IPS DF 6.9 (cell line): ENCODE measurements at places on chromosomes 1 and 21.

DNA sequence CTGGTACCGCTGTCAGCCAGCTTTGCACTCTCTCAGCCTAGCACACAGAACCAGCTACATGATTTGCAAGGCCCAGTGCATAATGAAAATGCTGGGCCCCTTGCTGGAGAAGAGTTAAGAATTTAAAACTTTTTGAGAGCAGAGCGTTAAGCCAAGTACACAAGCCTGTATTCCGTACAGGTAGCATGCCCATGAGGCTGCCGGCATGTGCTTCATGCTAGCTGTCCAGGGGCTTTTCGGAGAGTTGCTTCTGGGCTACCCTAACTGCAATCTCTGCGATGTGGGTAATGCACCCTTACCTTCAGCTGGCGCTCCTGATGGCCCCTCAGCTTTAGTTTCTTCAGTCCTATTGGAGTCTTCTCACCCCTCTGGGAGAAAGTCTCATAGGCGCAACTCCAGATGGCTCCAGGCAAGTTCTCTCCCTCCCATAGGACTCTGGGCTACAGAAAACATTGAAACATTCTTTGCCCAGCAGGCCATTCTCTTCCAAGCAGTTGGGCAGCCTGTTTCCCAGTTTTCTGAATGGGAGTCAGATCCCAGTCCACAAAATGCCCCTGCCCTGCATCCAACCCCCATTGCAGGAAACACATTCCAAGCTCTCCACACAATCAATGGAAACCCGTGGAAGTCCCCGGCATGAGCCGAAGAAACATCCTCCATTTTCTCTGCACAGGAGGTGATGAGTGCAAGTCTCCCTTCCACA is 5.7 kb upstream of the AKT3 start:
- no peak for DNase-seq

DNA sequence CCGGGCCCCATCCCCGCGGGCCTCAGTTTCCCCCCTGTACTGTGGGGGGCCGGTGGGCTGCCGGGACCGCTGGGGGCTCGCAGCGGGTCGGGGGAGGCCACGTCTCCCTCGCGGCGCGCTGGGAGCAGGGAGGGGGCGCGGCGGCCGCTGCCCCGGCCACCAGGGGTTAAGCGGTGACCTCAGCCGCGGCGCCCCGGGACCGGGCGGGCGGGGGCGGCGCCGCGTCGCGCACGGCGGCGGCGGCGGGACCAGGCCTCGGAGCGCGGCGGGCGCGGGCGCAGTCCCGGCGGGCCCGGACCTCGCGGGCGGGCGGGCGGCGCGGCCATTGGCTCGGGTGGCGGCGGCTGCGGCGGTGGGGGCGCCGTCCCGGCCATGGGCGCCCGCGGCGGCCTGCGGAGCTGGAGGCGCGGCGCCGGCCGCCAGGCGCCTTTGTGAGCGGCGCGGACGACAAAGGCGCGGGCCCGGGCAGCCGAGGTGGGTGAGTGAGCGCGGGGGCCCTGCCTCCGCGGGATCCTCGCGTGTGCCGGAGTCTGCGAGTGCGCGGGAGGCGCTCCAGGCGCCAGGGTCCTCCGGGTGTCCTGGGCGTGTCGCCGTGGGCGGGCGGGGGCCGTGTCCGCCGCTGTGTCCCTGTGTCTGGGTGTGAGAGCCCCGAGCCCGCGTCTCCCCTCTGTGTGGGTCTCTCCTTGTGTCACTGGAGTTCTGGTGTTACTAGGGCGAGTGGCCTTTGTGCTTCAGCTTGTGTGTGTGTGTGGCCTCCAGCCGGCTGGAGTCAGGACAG is at the start of gene ARHGEF10L:
Gene ARHGEF10L (plus strand): TSS at position 222 of the 778 bp plus-strand sequence. CDS start 40,898 bp downstream, outside the sequence.
- DNase-seq, result no peak

DNA sequence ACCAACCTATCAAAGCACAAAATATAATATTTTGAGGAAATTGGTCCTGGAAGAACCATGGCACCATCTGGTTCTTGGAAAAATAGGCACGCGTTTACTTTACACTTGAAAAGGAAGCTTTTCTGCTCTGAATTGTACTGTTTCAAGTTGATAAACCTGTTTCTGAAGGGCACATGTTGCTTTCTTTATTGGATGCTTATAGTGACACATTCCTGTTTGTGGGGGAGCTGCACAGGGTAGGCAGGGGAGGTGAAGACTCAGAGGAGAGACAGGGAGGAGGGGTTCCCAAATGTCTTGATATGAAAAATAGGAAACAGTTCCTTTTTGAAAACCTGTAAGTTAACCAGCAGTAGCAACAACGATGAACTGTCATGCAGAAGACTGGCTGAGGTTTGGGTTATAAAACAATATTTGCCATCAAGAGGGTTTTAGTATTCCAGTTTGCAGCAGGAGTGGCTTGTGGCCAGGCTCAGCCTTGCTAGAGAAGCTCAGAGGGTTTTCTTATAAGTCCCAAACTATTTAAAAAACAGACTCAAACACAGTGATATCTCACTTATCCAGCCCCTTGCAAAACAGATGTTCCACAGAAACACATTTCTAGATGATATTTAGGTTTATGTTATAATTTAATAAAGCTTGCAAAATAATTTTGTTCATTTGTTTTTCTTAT is 127.0 kb upstream of the MROH9 start:
- DNase-seq, result no peak

DNA sequence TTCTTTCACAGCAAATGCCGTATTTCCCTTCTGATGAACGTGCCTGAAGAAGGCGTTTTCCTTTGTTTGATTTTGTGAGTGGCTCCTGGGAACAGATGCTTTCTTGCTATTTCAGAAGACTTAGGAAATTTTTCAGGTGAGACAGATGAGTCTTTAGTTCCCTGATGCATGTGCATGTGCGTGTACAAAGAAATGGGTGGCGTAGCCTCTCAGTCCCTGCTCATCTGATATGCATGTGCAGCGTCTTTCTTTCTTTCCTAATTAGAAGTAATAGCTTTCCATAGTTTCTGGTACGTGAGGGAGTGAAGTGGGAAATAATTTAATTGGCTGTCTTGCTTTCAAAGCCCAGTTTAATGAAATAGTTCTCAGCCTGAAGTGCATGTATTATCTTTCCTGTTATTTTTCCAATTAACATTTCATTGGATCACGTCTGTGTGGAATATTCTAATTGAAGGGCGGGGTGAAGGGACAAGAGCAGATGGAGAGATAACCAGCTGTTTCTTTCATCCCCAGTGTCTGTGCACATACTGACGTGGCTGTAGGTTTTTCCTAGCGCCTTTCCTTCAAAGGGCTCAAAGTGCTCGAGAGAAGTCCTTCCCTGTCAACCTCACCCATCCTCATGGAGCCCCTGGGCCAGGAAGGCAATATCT is 104.3 kb downstream of the FAM78B start:
- no peak for DNase-seq

GRCh38 chr1:61377242-61377958 is 295.0 kb downstream of the NFIA start:
- no peak for DNase-seq

- DNase-seq, result no peak
Measured at GRCh38 chr1:53271446-53272090, 33.2 kb upstream of the MAGOH start.

DNA sequence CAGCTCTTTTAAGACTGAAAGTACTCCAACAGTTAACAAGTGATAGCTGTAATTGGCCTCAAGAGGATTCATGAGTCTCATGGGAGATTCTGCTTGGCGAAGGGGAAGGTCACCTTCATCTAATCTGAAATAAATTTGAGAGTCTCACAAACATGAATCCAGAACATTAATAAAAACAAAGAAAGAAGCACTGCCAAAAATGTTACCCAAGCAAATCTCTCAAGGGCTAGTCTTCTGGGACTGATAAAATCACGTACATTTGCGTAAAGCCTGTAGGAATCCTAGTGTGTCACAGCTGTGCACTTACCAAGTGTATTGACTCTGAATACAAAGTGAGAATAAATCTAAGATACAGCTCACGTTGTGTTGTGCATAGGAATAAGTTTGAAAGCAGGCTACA is 21.2 kb upstream of the NUF2 start:
- no peak for DNase-seq

GRCh38 chr1:25645637-25646400 is 29.2 kb downstream of the MAN1C1 start:
- no peak for DNase-seq
